ENCODE measurements at places on chromosomes 2 and 18.

- no peak for ATAC-seq
Observed at GRCh38 chr2:72947952-72948830, 30.9 kb downstream of the EMX1 start.

DNA sequence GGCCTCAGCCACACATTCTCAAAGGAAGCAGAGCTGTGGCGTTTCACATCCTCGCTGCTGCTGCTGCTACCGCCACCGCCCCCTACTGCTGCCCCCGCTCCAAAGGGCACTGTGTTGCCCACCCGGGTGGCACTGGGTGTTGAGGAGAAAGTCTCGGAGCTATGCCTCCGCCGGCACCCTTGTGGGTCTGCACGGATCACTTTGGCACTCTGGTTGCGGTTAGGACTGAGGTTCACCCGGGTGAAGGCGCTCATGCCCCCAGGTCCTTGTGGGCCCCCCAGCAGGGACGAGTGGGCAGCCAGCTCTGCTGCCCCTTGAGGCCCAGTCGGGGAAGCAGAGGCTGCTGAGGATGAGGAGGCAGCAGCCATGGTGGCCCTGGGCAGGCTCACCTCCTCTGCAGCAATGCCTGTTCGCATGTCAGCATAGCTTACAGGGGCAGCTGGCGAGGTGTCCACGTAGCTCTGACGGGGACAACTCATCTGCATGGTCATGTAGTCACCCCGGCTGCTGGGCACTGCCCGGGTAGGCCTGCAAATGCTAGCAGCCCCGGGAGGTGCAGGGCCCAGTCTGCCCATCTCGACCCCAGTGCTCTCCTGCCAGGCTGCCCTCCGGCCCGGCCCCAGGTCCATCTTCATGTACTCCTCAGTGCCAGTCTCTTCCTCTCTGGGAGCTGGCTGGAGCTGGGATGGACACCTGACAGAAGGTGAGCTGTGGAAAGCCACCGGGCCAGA lies 4.2 kb downstream of the IRS1 start:
- ATAC-seq: no peak

GRCh38 chr2:138455691-138456090 lies 45.9 kb upstream of the SPOPL start:
- no peak for ATAC-seq

DNA sequence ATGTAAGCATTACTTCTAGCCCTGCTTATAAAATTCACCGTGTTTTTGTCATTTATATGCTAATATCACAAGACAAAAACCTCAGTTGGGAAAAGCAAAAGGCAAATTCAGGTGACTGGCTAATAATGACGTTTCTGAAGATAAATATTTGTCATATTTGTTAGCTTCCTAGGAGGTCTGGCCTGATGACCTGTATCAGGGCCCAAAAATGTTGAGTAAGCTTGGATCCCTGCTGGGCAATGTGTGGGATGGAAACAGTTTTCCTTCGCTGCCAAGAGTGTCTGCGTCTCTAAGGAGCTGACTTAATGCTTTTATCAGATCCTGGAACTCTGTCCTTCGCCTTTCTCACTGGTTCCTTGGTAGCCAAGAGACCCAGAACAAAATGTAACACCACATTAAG lies 230.1 kb upstream of the PXDN start:
- ATAC-seq: no peak

DNA sequence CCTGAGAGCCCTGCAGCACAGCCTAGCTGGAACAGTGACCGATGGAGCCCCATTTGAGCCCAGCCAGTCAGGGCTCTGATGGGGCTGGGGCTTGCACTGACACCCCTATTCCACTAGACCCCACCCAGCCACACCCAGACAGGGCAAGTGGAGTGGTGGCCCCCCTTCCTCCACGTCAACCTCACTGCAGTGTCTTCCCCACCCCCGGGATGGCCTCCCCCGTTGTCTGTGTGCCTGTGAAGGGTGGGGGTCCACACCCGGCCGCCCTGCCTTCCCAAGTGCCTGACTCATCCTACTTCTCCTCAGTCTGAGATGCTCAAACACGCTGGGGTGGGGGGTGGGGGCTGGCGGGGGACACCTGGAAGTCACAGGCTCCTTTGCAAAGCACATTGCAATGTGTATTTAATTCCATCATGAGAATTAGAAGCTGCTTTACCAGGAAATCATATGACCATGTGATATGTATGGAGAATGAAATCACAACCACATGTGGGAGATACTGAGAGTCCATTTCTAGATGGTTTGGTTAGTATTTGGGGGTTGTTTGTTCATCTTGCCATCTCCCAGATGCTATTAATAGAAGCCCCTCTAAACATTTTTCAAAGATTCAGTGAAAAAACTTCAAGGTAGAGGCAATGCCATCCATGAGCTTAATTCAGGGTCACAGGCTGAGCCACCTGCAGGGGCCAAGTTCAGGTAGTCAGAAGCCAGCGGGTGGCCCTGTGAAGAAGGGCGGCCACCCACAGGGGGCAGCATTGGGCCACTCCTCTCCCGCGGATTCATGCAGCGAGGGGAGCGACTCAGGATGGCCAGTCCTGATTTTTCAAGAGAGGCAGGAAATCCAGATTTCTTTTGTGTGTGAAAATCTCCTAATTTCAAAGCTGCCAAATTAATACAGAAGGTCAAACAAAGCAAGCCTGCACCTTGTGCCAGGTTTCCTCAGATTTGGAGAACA lies 22.7 kb upstream of the GMPPA start:
- ATAC-seq: peak; percentile 93

DNA sequence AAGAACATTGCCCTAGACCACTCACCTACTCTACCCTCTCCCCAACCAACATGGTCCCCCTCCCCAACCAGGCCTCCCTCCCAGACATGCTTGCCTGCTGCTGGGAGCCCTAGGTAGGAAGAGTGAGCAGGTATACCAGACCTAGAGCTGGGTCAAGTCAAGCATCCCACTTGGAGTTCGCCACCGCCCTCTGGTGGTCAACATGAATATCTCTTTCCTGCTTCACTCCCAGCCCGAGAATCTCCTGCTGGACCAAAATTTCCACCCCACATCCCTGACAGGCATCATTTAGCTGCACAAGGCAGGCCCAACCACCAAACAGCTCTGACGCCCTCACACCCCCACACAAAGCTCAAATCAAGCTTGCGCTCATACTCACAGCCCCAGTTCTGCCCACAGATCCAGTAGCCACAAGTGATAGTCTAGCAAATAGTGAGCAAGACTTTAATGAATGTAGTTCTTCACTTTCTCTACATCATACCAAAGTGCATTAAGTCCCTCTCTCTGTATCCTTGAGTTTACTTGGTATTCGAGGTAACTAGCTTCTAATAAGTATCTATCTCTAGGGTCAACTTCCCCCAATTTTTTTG lies 116.0 kb downstream of the TNS1 start:
- ATAC-seq: peak; percentile 87

GRCh38 chr2:86139981-86140380 lies 33.9 kb downstream of the PTCD3 start:
- ATAC-seq: no peak

DNA sequence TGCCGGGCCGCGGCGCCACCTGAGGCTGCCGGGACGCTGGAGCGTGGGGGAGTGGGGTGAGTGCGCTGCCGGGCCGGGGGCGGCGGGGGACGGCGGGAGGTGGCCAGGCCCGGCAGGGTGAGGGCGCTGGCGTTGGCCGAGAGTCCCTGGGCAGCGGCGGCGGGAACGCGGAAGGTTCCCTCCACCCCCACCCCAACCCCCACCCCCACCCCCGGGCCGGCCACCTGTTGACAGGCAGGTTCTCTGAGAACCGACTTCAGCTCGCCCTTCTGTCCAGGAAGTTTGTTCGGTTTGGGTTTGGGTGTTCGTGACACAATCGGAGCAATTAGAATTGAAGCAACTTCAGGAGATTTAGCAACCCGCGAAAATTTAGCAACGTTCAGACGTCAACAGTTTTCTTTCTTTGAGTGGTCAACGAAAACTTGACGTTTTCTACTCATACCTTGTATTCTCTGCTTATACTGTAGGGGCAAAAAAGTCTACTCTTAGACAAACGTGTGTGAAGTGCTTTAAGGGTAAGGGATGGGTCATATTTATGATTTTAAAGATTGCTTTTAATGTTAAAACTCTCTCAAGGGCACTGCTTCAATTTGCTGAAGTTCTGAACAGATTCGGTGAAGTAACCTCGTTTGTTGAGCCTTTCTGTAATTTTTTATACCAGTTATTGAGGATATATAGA lies 9.3 kb downstream of the OTX1 start:
- no peak for ATAC-seq

DNA sequence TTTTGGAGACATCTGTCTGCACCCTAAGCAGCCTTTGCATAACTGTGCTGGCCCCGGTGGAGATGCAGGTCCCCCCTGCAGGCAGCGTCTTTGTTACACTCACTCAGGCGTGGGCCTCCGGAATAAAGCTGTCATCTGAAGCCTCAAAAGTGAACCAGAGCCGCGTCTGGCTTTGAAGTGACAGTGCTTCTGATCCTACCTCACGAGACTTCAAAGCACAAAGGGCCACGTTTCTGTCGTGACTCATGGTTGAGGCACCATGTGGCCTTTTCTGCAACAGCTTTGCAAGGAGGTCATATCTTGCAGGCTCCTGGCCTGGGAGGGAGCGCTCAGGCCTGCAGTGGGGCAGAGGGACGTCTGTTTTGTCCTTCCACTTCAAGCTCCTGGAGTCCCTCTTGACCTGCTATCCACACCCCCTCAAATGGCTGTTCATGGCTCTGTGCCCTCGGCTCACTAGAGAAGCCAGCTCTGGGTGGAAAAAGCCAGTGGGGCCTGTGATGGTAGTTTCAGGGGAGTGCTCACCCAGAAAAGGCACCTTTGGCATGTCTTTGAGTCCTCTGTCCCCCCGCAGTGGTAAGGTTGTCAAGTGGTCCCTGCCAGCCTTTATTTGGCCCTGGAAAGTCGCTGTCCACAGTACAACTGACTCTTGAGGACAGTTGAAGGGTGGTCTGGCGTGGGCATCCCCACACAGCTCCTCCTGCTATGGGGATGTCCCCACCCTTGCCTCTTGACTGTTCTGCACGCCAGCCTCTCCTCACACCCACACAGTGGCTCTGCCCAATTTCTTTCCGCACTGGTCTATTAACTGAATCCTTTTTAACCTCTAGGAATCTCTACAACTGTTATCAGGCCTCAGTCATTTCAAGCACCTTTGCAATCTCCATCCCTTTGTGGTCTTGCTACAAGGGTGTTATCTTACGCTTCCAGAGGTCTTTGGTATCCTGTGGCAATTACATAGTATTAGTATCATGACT lies 19.3 kb downstream of the GPR55 start:
- ATAC-seq: peak; percentile 41

- ATAC-seq: no peak
Observed at GRCh38 chr2:236743039-236743920, 173.7 kb downstream of the ACKR3 start.

GRCh38 chr2:28164280-28164801 lies 228.3 kb upstream of the FOSL2 start:
- ATAC-seq: peak; percentile 60

DNA sequence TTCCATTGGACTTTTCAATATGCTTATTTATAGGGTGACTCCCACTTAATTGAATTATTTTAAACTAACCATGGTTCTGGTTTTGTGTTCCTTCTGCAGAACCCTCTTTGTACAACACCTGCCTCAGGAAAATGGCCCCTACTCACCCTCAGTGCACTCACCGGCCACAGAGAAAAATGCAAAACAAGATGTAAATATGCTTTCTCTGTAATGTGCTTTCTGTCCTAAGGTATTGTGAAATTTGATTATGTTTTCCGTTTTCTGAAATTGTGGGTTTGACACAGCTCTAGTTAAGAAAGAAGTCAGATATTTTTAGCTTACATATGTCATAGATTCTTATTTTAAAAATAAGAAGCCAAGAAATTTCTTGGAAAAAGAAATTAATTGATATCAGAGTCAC lies 357.7 kb upstream of the SMIM21 start:
- ATAC-seq: no peak

DNA sequence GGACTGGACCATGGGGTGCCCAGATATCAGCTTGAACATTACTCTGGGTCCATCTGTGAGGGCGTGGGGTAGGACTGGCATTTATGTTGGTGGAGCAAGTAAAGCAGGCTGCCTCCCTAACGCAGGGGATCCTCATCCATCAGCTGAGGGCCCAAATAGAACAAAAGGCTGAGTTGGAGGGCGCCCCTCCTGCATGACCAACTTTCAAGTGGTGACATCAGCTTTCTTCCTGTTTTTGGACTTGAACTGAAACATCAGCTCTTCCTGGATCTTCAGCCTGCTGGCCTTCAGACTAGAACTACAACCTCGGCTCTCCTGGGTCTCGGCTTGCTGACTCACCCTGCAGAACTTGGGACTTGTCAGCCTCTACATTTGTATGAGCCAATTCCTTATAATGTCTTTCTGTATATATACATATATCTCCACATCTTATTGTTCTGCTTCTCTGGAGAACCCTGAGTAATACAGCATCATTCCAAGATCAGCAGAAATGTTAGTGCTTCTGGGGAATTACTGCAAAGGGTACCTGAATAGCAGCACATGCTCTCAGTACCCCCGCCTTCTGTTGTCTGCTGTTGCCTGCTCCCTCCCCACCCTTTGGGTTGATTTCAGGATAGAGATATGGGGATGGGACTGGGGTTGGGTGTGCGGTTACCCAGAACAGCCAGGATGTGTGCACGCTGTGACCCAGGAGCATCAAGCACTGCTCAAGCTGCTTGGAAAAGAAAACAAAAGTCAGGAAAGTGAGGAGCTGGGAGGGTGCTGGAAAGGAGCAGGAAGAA lies 20.0 kb downstream of the TMEM127 start:
- no peak for ATAC-seq

- ATAC-seq: peak; percentile 2
Observed at GRCh38 chr2:56184500-56185011, 766 bp downstream of the CCDC85A start.

GRCh38 chr2:41488888-41489287 lies 558.9 kb upstream of the PKDCC start:
- no peak for ATAC-seq

DNA sequence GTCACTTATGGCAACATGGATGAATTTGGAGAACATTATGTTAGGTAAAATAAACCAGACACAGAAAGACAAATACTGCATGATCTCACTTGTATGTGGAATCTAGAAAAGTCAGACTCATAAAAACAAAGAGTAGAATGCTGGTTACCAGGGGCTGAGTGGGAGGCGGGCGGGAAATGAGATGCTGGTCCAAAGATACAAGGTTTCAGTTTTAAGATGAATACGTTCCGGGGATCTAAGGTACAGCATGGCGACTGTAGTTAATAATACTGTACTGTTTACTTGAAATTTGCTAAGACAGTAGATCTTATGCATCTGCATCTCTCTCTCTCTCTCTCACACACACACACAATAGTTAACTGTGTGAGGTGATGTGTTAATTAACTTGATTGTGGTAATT lies 14.2 kb downstream of the FAM110C start:
- no peak for ATAC-seq
